ENCODE measurements at places on chromosomes 3 and 15.
A peak's percentile ranks its signal among the peaks of the same experiment; 100 is the strongest.

GRCh38 chr3:48474619-48475018 lies 28.1 kb downstream of the ATRIP start:
- DNase-seq = no peak

DNA sequence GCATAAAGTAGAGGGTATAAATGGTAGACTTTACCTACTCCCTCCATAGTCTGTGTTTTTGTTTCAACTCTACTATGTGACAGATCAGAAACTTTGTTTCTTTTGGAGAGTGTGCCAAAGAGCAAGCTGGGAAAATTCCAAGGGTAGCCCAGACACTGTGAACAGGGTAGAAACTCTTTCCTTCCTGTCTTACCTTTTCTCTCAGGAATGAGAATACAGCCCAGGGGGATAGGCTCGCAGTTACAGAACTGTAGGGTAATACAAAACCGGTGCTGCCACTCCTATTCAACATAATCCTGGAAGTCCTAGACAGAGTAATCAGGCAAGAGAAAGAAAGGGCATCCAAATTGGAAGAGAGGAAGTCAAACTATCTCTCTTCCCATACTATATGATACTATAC lies 256.3 kb downstream of the CPNE4 start:
- no peak for DNase-seq

DNA sequence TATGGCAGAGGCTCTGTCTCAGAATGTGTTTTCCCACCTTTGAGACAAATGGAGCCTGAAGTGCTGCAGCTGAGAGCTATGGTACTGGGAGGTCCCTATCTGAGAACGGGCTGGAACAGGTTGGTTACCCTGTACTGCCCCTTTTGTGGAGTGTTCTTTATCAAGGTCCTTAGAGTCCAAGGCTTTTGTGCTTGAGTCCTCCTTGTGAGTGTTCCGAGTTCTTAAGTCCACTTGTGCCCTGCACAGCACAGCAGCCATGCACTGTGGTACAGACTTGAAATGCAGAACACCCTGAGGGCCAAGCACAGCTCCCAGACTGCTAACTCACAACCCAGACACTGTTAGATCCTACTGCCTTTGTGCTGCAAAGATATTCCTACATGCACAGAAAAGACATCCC lies 67.8 kb downstream of the ARHGAP31 start:
- no peak for DNase-seq

GRCh38 chr3:195810455-195810845 lies 1.3 kb downstream of the MUC4 start:
- DNase-seq = no peak

DNA sequence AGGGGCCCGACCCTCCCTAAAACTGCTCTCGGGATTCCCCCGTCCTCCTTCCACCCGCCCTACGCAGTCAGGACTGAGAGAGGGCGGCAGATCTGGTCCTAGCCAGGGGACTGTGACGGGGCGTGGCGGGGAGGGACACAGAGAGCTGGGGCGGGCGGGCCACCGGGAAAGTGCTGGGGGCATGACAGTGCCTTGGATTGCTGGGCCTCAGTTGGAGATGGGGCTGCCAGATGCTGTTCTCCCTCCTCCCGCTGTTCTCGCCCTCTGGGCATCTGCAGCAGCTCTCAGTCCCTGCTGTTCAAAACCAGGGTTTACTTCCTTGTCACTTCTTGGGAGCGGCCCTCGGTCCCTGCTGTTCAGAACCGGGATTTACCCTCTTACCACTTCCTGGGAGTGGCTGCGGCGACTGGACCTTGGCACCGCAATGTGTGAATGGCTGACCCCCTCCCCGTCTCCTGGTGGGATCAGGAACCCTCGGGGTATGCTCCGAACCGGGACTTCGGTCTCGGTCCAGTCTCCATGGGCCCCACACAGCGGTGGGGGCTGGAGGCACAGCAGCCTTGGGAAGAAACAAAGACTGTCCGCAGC lies 1.8 kb upstream of the RPP25 start:
- peak; percentile 70 for DNase-seq

DNA sequence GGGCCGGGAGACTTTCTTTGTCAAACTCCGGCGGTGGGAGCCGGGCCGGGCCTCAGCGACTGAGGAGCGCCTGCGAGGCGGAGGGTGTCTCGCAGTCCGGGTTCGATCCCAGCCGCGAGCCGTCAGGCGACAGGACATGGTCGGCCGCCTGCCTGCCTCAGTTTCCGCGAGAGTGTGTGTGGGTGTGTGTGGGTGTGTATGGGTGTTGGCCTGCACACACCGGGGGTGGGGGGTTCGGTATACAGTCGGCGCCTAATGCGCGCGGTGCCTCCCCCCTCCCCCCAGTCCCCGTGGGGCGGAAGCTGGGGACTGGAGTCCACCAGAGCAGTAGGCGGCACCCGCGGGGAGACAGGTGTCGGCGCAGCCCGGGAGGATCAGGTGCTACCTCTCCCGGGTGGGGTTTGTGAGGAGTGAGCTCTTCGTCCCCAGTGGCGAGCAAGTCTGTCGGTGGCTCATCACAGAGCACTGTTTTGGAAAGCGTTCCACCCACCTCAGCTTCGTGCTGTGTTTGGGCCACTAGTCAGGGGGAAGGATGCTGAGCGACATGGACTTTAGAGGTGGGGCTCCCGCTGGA lies 246.3 kb downstream of the GOLGA6L6 start:
- DNase-seq = no peak

GRCh38 chr15:95327661-95328060 lies 1002.8 kb upstream of the NR2F2 start:
- peak; percentile 37 for DNase-seq

GRCh38 chr3:45909542-45909941 lies 23.2 kb downstream of the CCR9 start:
- DNase-seq = no peak

- DNase-seq = no peak
Measured at GRCh38 chr3:61869371-61869770, 308.0 kb downstream of the PTPRG start.

- no peak for DNase-seq
Measured at GRCh38 chr3:183295211-183295610, 42.2 kb downstream of the B3GNT5 start.

All from NCI-H1417 (cell line).